ENCODE measurements at places on chromosomes 3 and 15. TPM values are rescaled to one million over a fixed set of nuclear protein-coding genes. Genes with fewer than 3 reads are reported as not detected.

Gene CCDC54
- not detected for total RNA-seq

GRCh38 chr15:82916161-82916952, 36.2 kb downstream of the HOMER2 start:
- peak overlapping the region; percentile 42 for H3K27ac ChIP-seq
- H3K27me3 ChIP-seq = no peaks in the 10 kb centered on the region
- peaks cover 12% of the 10 kb centered on the region for H3K4me1 ChIP-seq

- no peaks in the 10 kb centered on the region for H3K4me1 ChIP-seq
- H3K4me3 ChIP-seq = no peak overlapping the region
- H3K36me3 ChIP-seq = no peaks in the 10 kb centered on the region
- DNase-seq = no peak
These were observed 93.6 kb downstream of the SEC22A start for GRCh38 chr3:123295171-123295900.

GRCh38 chr15:69141833-69142232, 18.6 kb upstream of the GLCE start:
- DNase-seq = no peak
- no peak overlapping the region for H3K27ac ChIP-seq
- no peak overlapping the region for H3K4me3 ChIP-seq
- H3K27me3 ChIP-seq = peaks cover 25% of the 10 kb centered on the region
- H3K4me1 ChIP-seq = peaks cover 3% of the 10 kb centered on the region

DNA sequence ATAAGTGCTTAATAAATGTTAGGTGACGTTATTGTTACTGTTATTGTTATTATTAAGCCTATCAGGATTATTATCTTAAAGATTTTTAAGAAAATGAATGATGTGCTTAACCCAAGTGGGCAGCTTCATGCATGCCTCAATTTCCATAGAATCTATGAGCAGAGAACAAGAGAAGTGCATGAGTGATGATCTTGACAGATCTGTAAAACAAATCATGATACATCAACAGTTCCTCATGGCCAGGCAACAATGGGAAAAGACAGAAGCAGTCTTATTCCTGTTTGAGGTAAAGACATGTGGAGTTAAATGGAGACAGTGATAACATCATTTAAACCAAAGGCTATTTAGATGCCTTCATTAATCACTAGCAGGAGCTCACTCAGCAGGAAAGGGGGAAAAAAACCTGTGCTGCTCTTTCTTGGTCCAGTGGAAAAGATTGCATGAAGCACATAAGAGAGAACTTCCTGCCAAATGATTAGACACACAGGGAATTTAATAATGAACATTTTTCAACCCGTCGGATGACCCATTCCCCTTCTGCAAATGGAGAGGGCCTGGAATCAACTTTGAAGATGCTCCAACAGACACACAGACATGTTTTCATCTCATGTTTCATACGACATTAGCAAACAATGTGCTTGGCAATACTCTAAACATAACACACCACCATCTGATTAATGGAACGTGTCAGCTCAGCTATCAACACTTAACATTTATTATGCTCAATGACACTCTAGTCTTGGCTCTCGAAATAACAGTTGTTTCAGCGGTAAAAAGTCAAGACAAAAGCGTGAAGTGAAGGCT, 212.2 kb upstream of the LRRN1 start:
- H3K36me3 ChIP-seq = no peaks in the 10 kb centered on the region
- H3K27ac ChIP-seq = no peak overlapping the region
- DNase-seq = no peak
- H3K4me3 ChIP-seq = no peak overlapping the region
- H3K4me1 ChIP-seq = no peaks in the 10 kb centered on the region

DNA sequence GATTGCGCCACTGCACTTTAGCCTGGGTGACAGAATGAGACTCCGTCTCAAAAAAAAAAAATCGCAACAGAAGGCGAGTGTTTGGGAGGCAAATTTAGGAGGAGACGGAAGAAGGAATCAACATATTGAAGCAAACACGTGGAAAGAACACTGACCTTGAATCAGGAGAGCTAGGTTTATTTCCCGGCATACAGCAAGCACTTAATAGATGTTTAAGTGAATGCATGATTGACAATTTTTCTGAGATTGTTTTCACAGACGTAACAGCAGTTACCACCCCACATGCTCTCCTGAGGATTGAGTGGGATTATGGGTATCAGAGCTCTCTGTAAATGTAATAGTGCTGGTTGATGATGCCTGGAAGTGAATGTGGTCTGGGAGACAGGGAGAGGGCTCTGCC, 5.6 kb upstream of the RPP25 start:
- H3K27ac ChIP-seq = no peak overlapping the region
- no peak for DNase-seq
- peaks cover 16% of the 10 kb centered on the region for H3K27me3 ChIP-seq
- H3K36me3 ChIP-seq = no peaks in the 10 kb centered on the region
- peaks cover 26% of the 10 kb centered on the region for H3K4me1 ChIP-seq

- no peak overlapping the region for H3K4me3 ChIP-seq
- DNase-seq = no peak
- H3K27me3 ChIP-seq = no peaks in the 10 kb centered on the region
- no peaks in the 10 kb centered on the region for H3K36me3 ChIP-seq
- H3K4me1 ChIP-seq = peaks cover 14% of the 10 kb centered on the region
These were observed 4.9 kb downstream of the NMNAT3 start for GRCh38 chr3:139672884-139673283.

DNA sequence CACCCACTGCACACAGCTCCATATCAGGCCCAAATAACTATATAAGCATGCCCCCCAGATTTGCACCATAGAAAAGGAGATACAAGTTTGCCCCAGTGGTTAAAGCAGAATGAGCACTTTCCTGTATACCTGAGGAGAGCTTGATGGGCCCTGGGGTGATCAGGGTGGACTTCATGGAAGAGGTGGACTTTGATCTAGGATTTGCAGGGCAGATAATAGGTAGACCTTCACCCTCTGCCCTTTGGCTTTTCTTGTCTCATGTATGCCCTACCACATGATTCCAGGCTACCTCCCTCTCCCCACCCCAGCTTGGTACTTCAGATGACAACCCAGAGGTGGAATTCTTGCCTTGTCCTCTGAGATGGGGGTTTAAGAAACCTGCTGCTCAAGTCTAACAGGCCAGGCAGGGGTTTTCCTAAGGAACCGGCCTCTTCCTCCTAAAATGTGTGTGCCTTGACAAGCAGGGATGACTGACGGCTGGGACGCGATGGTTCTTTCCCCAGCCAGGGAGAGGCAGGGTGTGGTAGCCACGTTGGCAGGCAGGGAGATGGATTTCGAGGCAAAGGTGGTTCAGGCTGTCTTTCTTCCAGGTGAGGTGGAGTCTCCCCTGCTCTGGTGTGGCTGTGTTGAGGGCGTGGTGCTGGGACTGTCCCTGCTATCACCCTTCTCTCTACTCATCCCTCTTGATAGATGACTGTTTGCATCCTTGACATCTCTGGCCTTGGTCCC, 6.6 kb upstream of the RHCG start:
- peaks cover 6% of the 10 kb centered on the region for H3K4me1 ChIP-seq
- no peak overlapping the region for H3K4me3 ChIP-seq
- no peak for DNase-seq
- no peak overlapping the region for H3K27ac ChIP-seq
- H3K27me3 ChIP-seq = peaks cover 28% of the 10 kb centered on the region
- H3K36me3 ChIP-seq = no peaks in the 10 kb centered on the region

Gene ADAMTS17
- total RNA-seq = 4.2 TPM

DNA sequence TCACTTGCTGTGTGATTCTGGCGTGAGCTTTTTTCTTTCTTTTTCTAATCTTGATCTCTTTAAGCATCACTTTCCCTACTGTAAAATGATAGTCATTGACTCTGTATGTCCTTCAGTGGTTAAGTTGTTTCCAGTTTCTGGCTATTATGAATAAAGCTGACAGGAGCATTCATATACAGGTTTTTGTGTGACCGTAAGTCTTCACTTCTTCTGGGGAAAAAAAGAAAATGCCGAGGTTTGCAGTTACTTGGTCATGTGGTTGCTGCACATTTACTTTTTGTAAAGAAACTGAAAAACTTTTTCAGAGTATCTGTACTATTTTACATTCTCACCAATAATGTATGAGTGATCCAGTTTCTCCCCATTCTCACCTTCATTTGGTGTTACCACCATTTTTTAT, 247.4 kb upstream of the RBMS3 start:
- H3K36me3 ChIP-seq = no peaks in the 10 kb centered on the region
- H3K27ac ChIP-seq = no peak overlapping the region
- no peaks in the 10 kb centered on the region for H3K27me3 ChIP-seq
- no peak for DNase-seq
- H3K4me3 ChIP-seq = no peak overlapping the region

- no peak for DNase-seq
- no peaks in the 10 kb centered on the region for H3K36me3 ChIP-seq
- H3K4me1 ChIP-seq = peaks cover 5% of the 10 kb centered on the region
- H3K27me3 ChIP-seq = no peaks in the 10 kb centered on the region
These were observed 70.8 kb downstream of the ADAMTS9 start for GRCh38 chr3:64616953-64617352.

Gene CSTA
- 253 TPM for total RNA-seq

DNA sequence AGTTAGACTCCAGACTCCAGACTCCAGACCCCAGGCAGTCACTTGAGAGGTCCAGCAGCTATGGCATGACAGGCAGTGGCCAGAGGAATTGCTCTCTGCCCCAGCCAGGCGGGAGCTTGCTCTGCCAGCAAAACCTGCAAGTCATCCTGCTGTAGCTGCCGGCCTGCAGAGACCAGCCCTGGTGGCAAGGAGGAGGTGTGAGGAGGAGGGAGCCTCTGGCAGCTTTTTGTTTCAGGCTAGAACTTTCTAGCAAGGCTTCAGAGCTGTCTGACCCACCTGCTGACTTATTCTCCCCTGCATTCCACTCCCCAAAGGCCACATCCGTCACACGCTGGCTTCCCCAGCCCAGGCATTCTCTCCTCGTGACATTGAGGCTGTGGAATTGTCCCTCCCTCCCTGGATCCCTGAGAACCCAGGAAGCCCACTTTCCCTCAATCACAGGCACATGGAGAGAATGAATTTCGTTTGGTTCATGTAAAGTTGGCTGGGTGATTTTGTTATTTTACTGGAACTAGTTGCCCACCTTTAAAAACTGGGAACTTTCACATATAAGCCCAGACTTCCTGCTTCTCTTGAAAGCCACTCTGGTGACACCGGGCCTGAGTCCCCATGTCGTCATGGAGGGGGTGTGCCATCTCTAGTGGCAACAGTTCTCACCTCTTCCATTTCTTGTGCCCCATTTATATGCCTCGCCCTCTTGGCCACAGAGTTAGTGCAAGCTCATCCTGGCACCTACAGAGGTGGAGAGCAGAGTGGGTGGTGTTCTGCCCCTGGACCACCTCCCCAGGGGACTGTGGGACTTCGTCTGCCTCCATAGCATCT, 82.7 kb downstream of the ABHD5 start:
- H3K36me3 ChIP-seq = no peaks in the 10 kb centered on the region
- DNase-seq = no peak
- H3K4me1 ChIP-seq = peaks cover 39% of the 10 kb centered on the region
- no peak overlapping the region for H3K4me3 ChIP-seq
- no peak overlapping the region for H3K27ac ChIP-seq
- no peaks in the 10 kb centered on the region for H3K27me3 ChIP-seq

Gene NPAP1
- total RNA-seq = not detected

DNA sequence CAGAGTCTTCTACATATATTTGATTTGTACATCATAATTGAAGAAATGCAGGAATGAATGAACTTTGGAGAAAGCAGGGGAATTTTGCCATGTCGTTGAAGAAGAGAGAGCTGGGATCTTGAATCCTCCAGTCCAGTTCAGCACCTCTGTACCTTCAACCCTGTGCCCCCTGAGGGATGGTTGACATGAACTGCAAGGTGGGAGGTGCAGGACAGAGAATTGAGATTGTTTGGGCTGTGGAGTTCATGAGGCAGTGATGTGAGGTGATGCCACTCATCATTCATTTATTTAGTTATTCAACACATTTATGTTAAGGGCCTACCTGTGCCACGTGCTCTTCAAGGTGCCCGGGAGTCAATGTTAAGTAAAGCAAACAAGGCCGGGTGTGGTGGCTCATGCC, 104.6 kb downstream of the ARNT2 start:
- H3K4me3 ChIP-seq = no peak overlapping the region
- H3K4me1 ChIP-seq = peaks cover 5% of the 10 kb centered on the region
- no peaks in the 10 kb centered on the region for H3K36me3 ChIP-seq
- no peak for DNase-seq
- no peaks in the 10 kb centered on the region for H3K27me3 ChIP-seq

Data from suprapubic skin (tissue), 4 donors.